ENCODE measurements at places on chromosomes 1 and 21.

- DNase-seq = no peak
Measured at GRCh38 chr1:78006521-78006920, 1.8 kb downstream of the DNAJB4 start.

- DNase-seq = no peak
Measured at GRCh38 chr1:180131510-180131909, 23.2 kb upstream of the QSOX1 start.

DNA sequence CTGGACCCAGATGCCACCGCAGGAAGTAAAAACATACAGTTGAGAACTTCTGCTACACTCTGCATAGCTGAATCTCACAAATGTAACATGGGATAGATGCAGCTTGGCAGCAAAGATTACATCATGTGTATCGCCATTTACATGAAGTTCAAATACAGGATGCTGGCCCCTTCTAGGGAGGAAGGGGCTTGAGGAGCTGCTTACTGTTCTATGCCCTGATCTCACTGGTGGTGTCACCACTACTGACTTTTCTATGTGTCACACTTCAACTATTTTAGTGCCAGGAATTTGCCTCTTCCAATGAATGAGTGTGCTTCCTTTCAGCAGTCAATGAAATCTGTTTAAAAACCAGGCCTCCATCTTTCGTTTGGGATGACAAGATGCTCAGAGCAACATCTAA lies 31.1 kb downstream of the MRAP start:
- DNase-seq = no peak

DNA sequence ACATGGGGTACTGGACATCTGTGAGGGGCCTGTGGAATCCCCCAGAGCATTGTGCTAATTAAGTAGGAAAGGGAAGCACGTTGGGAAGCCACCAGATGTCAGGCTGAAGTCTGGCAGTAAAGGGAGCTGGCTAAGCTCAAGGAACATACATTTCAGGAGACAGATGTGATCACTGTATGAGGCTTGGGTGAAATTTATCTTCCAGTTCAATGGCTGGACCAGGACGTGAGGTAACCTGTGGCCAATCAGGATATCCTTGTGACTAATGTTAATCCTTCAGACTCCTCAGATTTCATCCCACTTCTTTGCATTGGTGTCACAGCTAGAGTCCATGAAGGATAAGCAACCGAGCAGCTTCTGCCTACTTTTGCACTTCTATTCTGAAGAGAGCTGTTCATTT lies 110.2 kb upstream of the APP start:
- peak; percentile 71 for DNase-seq
